ENCODE measurements at places on chromosomes 4 and X.

DNA sequence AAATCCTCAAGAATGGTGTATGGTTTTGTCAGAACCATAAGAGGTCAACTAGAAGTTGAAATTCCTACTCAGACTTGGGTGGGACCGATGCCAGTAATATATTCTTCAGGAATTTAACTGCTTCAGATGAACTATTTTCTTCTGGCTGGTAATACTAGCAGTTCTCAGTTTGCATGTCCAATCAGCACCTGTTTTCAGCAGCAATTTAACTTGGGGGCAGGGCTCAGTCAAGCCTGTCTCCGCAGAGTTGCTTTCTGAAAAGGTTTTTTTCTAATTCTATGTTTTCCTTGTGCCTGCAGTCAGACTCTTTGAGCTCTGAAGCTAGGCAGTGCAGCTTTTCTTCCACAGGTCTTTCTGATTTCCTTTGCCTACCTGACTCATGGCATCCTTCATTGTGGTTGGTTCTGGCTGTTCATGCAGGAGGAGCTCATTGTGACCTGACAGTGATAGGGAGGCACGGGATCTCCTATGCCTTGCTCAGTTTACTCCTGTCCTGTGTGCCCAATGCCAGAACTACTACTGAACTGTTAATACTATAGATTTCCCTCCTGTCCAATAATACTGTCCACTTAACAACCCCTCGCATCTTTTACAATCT lies 17.3 kb upstream of the FMR1 start:
- no peak for DNase-seq

DNA sequence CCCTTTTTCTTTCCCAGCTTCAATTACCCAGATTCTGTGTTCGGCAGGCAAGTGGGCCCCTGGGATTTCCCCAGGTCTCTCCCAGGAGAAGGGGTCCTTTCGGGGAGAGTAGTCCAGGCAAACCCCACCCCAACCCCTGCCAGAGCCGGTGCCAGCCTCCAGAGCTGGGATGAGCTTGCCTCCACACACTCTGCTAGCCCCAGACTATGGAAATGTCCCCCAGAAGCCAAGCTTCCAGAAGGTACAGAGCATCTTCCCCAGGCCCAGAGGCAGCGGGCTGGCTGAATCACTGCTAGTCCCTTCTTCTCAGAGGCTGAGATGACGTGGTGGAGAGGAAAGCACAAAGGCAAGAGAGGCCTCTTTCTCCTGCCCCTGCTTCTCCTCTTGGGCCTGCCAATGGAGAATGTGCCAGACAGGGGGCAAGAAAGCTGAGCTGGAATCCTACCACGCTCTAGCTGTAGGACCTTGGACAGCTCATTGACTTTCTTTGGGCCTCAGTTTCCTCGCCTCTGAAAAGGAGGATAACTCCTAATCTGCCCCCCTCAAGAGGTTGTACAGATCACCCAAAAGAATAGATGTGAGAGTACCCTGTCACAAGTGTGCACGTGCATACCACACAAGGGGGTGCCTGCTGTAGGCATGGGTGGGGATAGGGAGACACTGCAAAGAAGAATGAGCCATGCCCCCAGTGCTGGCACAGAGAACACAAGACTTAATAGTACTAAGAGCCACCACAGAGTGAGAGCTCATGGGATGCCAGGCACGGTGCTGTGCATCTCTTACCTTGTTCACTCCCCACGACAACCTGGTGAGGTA lies 2.1 kb downstream of the SASH3 start:
- DNase-seq = peak; percentile 7

GRCh38 chrX:46737041-46737440 lies 21.9 kb downstream of the SLC9A7 start:
- DNase-seq = no peak

GRCh38 chrX:13535376-13536165 lies 33.8 kb upstream of the EGFL6 start:
- no peak for DNase-seq

Measured in B cell (primary cell).